ENCODE measurements at places on chromosomes 11 and 22. TPM values are rescaled to one million over a fixed set of nuclear protein-coding genes. Genes with fewer than 3 reads are reported as not detected.

GRCh38 chr22:24043958-24044357 is 32.9 kb downstream of the CABIN1 start:
- DNase-seq, result peak; percentile 39

DNA sequence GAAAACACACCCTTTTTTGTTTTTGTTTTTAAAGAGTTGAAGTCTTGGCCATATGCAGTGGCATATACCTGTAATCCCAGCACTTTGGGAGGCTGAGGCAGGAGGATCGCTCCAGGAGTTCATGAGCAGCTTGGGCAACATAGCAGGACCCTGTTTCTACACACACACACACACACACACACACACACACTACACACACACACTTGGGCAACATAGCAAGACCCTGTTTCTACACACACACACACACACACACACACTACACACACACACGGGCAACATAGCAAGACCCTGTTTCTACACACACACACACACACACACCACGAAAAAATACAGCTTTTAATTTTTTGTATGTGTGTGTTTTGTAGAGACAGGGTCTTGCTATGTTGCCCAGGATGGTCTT is 54.5 kb downstream of the HIPK3 start:
- no peak for DNase-seq

DNA sequence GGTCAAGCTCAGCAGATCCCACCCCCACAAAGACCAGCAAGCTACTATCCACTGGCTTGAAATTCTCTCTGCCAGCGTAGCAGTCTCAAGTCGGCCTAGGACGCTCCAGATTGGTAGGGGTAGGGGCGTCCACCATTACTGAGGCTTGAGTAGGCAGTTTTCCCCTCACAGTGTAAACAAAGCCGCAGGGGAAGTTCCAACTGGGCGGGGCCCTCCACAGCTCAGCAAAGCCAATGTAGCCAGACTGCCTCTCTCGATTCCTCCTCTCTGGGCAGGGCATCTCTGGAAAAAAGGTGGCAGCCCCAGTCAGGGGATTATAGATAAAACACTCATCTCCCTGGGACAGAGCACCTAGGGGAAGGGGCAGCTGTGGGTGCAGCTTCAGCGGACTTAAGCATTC is 1064.9 kb upstream of the TENM4 start:
- no peak for DNase-seq

DNA sequence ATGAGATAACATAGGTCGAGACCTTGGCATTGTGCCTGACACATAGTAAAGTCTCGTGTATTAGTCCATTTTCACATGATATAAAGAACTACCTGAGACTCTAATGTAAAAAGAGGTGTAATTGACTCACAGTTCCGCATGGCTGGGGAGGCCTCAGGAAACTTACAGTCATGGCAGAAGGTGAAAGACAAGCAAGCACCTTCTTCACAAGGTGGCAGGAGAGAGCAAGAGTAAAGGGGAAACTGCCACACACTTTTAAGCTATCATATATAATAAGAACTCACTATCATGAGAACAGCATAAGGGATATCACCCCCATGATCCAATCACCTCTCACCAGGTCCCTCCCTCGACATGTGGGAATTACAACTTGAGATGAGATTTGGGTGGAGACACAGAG is 165.2 kb downstream of the SPON1 start:
- DNase-seq, result no peak

DNA sequence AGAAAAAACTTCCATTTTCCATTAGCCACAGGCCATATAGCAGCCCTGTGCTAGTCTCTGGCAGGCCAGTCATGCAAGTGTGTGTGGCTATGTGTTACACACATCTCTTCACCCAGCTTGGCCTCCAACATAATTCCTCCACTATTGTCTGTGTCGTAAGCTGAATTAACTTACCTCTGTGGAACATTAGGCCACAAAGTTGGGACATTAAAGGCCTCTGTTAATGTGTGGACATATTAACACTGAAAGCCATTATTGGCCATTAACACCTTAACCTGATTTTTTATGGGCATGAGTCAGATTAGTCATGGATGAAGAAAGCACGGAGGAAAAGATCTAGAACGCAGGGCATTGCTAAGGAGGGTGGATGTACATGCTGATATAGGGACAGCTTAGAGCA is 100.1 kb downstream of the DBX1 start:
- no peak for DNase-seq

GRCh38 chr22:39960791-39961746 is 872 bp downstream of the TMA7B start:
- peak; percentile 84 for DNase-seq

- no peak for DNase-seq
These were observed 47.2 kb downstream of the MYO7A start for GRCh38 chr11:77175021-77175842.

- no peak for DNase-seq
These were observed 13.3 kb downstream of the RBFOX2 start for GRCh38 chr22:36015155-36015810.

GRCh38 chr11:83477772-83478171 is 191.6 kb upstream of the CCDC90B start:
- no peak for DNase-seq

DNA sequence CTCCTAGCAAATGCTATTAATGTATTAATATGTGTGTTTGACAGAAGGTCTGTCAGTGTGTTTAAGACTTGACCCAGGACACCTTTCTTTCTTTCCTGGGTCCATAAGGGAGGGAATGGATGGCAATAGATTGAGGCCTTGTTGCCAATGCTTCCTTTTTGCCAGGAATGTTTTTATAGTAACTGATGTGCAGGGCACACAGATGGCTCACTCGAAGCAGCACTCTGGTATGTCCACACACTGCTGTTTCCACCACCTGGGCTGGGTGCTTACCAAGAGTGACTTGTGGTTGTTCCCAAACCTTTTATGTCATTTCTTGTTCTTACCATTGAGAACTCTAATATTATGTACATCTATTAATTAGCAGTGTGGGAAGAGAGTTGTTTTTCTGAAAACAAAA is 396.9 kb upstream of the SYN3 start:
- no peak for DNase-seq

- no peak for DNase-seq
These were observed 1.7 kb upstream of the DIXDC1 start for GRCh38 chr11:111935317-111936039.

DNA sequence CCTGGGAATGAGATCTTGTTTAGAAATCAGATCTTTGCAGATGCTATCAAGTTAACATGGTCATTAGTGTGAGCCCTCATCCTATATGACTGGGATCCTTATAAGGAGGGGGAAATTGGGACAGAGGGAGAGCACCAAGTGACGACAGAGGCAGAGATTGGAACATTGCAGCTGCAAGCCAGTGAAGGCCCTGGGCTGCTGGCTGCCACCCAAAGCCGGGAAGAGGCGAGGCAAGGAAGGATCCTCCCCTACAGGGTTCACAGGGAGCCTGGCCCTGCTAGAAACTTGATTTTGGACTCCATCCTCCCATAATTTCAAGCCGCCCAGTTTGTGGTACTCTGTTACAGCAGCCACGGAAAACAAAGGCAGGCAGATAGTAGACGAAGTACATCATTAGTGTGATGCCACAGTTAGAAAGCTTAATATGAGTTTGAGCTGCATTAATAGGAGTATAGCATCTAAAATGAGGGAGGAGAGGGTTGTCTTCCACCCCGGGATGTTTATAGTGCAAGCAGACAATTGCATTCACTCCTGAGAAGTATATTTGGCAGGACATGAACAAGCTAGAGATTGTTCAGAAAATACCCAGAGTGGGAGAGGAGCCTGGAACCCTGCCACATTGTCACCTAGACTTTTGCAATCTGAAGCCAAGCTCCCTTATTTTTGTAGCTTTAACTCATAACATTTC is 56.8 kb upstream of the CLMP start:
- DNase-seq, result no peak

- DNase-seq, result no peak
These were observed 70.2 kb upstream of the CREB3L1 start for GRCh38 chr11:46207270-46207669.

- no peak for DNase-seq
These were observed 38.8 kb downstream of the CSRP3 start for GRCh38 chr11:19162951-19163505.

DNA sequence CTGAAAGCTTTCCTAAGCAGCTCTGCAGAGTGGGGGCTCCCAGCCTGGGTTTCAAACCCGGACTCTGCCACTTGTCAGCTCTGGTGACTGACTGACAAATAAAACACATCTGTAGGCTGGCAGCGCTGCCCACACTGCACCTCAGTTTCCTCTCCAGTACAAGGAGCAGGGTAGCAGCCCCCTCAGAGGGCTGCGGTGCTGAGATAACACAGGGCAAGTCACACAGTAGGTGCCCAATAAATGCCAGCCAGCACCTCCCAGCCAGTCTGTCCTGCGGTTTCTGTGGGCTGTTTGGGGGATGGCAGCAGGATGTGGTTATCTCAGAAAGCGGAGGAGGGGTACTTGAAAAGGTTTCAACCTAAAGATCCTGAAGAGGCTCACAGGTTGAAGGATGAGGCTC is 1.5 kb downstream of the SYT12 start:
- DNase-seq, result no peak

DNA sequence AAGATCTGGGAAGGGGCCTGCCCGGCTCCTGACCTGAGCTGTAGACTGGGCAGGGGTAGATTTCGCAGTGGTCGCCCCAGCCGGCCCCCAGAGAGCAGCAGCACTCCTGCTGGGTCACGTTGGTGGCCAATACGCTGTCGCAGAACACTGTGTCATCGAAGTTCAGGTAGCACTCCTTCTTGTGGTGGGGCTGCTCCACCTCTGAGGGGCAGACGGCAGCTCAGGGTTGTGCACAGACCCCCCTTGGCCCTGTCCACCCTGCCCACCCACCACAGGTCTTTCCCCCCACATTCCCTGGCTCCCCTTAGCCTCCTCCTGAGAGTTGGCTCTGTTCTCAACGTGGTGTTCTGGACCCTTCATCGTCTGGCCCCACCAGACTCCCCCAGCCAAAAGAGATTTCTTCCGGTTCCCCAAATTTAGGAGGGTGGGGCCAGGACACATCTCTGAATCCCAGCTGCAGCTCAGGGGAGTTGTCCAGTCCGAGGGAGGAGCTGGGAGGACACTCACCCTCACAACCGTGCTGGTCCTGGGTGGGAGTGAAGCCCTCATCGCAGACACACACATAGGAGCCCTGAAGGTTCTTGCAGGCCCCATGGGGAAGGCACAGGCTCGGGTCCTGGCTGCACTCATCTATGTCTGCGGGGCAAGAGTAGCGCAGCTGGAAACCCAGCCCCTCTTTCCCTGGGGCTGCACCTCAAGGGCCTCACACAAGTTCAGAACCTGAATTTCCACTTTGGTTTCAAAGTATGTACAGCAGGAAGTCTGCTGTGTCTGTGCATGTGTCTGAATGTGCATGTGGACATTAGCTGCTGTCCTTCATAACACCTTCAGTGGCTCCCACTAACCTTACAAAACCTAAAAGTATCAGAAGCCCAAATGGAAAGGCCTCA is 16.5 kb downstream of the SCYL1 start:
- no peak for DNase-seq

DNA sequence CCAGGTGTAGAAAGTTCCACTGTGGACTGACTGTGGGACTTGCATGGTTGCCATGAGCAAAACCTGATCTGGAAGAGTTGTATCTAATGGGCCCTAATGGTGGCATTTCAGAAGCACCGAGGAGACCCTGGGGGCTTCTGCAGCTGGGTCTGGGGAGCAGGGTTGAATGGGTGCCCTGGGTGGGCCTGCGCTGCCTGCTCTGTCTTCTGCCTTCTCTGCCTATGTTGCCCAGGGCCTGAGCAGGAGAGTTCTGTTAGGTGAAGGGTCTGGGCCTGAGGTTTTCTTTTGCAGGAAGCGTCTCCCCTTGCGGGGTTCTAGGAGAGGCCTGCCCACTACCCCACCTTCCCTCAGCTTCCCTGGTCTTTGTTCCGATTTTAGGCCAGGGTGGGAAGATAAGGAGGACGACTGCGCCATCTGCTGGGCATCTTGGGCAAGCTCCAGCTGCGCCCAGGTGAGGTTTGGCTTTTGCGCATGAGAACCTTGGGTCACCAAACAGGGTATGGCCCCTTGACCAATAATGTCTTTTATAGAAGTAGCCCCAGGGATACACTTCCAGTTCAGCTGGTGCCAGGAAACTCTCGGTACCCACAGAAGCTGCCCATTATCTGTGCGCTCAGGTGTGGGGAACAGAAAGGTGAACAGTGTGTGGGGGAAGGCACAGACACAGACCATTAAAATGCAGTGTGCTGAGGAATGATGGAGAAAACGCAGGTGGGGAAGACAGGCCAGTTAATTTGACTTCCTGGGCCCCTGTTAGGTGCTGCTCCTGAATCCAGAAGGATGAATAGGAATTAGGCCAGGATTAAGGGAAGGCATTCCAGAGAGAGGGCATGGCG is 23.2 kb downstream of the COMMD9 start:
- peak; percentile 84 for DNase-seq

DNA sequence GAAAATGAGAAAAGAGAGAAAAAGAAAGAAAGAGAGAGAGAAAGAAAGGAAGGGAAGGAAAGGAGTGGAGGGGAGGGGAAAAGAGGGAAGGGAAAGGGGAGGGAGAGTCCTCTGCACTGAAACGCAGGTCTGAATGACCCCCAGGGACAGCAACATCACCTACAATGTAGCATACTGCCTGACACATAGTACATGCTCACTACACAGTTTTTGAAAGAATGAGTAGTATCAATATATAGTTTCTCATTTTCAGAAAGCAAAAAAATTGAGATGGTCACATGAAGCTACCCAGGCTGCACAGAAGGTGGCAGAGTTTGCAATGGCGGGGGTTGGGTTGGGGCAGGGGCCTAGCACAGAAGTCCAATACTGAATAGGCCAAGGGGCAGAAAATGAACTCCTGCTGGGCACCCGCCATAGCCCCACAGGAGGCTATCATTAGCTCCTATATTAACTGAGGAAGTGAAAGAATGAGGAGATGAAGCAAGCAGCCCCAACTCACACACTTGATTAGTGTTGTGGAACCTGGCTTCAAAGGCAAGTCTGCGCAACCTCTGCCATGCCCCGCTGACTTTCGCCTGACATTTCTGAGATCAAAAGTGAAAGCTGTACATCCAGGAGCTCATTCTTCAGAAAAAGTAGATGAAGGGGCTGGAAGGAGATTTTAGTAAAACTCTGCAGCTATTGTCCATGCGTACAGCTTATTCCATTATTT is 241.2 kb upstream of the SYN3 start:
- no peak for DNase-seq

- DNase-seq, result no peak
These were observed 318.5 kb downstream of the MIAT start for GRCh38 chr22:26975865-26976264.

GRCh38 chr11:32108576-32108975 is 17.7 kb downstream of the RCN1 start:
- DNase-seq, result no peak

- DNase-seq, result peak; percentile 53
These were observed 71.5 kb downstream of the SHANK2 start for GRCh38 chr11:71180694-71181470.

- DNase-seq, result no peak
These were observed 5.0 kb upstream of the RFPL3 start for GRCh38 chr22:32352681-32353080.

OR8G5 gene
- total RNA-seq, result not detected

DGCR6L gene
- total RNA-seq, result 45.5 TPM

ARVCF gene
- total RNA-seq, result 46.8 TPM

CRYBA4 gene
- not detected for total RNA-seq

OR51B5 gene
- not detected for total RNA-seq

ZBED4 gene
- total RNA-seq, result 6.2 TPM

MAPK12 gene
- 32.5 TPM for total RNA-seq

TMEM225 gene
- total RNA-seq, result not detected

APOL5 gene
- not detected for total RNA-seq

MRGPRX4 gene
- total RNA-seq, result not detected

NELL1 gene
- not detected for total RNA-seq

MMP12 gene
- total RNA-seq, result not detected

HORMAD2 gene
- total RNA-seq, result 0.16 TPM

RPS6KA4 gene
- total RNA-seq, result 15.4 TPM
